ENCODE measurements at places on chromosomes 2 and 18. TPM values are rescaled to one million over a fixed set of nuclear protein-coding genes. Genes with fewer than 3 reads are reported as not detected.

IL37 gene
- total RNA-seq, result not detected

COLEC12 gene
- 79.5 TPM for total RNA-seq

TMEM247 gene
- not detected for total RNA-seq

GCG gene
- 0.14 TPM for total RNA-seq

LGALSL gene
- total RNA-seq, result 3.8 TPM

FIGN gene
- 0.65 TPM for total RNA-seq

LOXHD1 gene
- not detected for total RNA-seq

TACR1 gene
- total RNA-seq, result under 0.01 TPM

HES6 gene
- 0.92 TPM for total RNA-seq

TUBA4B gene
- not detected for total RNA-seq

STPG4 gene
- 0.37 TPM for total RNA-seq

CYTIP gene
- total RNA-seq, result not detected

GALNT5 gene
- 26.9 TPM for total RNA-seq

CD8B2 gene
- not detected for total RNA-seq

CXCR2 gene
- not detected for total RNA-seq

CACNB4 gene
- 1.1 TPM for total RNA-seq

INHBB gene
- 0.09 TPM for total RNA-seq

CHRND gene
- total RNA-seq, result not detected

KATNAL2 gene
- total RNA-seq, result 3.6 TPM

COL6A3 gene
- 2,143 TPM for total RNA-seq

TBR1 gene
- not detected for total RNA-seq

FBXO15 gene
- 1.1 TPM for total RNA-seq

MAP3K19 gene
- total RNA-seq, result not detected

CD226 gene
- 0.85 TPM for total RNA-seq

OTOS gene
- total RNA-seq, result not detected

G6PC2 gene
- not detected for total RNA-seq

GRP gene
- total RNA-seq, result not detected

TAF4B gene
- total RNA-seq, result 1.9 TPM

GAL3ST2 gene
- total RNA-seq, result 0.18 TPM

Measured in smooth muscle cell of bladder (primary cell).